ENCODE measurements at places on chromosomes 3 and 15. TPM values are rescaled to one million over a fixed set of nuclear protein-coding genes. Genes with fewer than 3 reads are reported as not detected.
A peak's percentile ranks its signal among the peaks of the same experiment; 100 is the strongest.

GOLGA8T gene
- 0.49 TPM for total RNA-seq

DNA sequence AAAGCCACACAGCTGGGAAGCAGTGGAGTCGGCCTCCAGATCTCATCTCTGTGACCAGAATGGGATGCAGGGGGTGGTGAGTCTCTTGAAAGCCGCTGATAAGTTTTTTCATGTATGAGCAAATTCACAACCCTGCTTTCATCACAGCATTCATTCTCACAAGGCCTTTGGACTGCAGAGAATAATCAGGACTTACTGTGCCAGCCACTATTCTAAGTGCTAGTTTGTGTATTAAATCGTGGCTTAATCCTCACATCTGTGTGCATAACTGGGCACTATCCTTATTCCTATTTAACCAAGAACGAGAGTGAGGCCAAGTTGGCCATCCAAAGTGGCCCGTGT, 64.2 kb upstream of the POLG start:
- H3K4me1 ChIP-seq: no peaks in the 10 kb centered on the region
- H3K4me3 ChIP-seq: no peak overlapping the region
- DNase-seq: no peak
- H3K36me3 ChIP-seq: no peaks in the 10 kb centered on the region
- H3K27ac ChIP-seq: no peak overlapping the region

DNA sequence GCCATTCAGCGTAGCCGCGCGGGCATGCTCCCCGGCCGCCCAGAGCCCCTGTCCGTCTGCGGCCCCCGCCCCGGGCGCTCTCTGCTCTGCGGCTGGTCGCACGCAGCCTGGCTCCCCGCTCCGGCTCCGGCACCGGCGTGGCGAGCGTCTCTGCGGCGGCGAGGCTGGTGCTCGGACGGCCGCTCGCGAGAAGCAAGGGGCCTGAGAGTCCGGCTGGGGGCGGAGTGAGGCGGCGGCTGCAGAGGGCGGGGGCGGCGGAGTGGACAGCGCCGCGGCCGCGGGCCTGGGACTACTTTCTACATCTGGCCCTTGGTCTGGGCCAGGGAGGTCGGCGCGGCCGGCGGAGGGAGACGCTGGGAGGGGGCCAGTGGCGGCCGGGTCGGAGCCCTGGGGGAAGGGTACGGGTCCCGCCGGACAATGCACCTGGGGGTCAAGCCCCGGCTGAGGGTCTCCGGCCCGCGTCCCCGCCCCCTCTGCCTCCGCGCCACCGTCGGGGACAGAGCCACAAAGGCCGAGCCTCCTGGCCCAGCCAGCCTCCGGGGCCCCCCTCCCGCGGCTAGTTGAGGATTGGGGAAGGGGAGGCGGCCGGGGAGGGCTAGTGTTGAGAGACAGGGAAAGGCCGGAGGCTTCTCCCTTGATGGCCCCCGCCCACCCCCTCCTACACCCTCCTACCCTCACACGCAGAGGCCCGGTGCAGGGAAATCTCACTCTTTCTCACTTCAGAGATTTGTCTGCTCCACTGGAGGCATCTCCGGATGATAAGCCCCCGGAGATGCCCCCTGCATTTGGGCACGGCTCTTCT, at the start of gene PRTG:
TSS of gene PRTG (minus strand) at position 226 of the 802 bp plus-strand sequence. CDS start at position 5, 221 bp downstream.
- H3K4me3 ChIP-seq: peak within 1 kb of the TSS; percentile 45
- peaks cover 40% of the 10 kb centered on the region for H3K4me1 ChIP-seq
- H3K27ac ChIP-seq: peak within 1 kb of the TSS; percentile 65
- peak; percentile 81 for DNase-seq

EPHB1 gene
- total RNA-seq: 16.4 TPM

DNA sequence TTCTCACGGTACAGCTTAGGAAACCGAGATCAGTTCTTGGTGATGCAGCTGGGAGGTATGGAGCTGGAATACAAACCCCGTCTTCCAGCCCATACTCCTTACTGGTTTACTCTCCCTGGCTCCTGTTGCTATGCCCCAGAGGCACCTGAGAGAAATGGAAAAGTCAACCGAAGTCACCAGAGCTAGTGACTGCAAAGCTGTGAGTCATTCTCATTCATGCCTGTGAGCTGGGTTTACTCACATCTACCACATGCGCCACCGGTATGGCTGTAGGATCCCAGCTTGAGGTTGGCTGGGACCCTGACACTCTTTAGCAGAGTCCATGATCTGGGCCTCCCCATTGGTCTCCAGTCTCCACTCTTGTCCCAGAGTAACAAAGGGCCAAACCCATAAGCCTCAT, 111.5 kb upstream of the ETV5 start:
- no peak overlapping the region for H3K4me3 ChIP-seq
- no peaks in the 10 kb centered on the region for H3K36me3 ChIP-seq
- no peak for DNase-seq

DNA sequence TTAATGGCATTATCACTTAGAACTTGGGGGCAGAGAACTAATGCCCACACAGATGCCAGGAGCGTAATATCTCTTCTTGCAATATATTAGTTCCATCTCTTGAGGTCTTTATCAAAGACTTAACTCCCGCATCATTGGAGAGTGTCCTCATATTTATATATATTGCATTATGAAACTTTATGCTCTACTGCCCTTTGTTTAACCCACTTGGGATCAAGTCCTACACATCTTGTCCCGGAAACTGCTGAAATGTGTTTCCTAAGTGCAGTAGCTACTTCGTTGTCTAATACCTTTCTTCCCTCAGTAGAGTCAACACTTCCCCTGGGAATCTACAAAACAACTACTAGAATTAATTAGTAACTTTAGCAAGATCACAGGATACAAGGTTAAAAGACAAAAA, 1029.2 kb downstream of the OTOL1 start:
- no peaks in the 10 kb centered on the region for H3K4me1 ChIP-seq
- H3K36me3 ChIP-seq: no peaks in the 10 kb centered on the region
- no peak for DNase-seq
- no peaks in the 10 kb centered on the region for H3K27me3 ChIP-seq

DNA sequence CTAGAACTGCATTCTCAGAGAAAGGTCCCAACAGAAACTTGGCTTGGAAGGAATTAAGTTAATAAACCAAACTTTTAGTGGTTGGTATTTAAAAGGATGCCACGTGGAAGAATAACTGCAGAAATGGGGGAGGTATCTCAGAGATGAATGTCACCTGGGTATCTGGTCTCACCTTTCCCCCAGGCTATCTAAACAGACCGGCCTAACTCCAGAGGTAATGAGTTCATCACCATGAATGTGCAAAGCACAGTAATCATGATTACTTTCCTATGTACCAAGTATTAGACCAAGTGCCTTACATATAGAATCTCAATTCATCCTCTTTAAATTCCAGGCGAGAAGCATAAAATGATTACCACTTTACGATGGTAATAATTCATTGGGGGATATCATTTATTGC, 80.8 kb downstream of the FBN1 start:
- no peak for DNase-seq
- no peak overlapping the region for H3K27ac ChIP-seq
- H3K4me3 ChIP-seq: no peak overlapping the region
- H3K4me1 ChIP-seq: no peaks in the 10 kb centered on the region

VGLL3 gene
- 24.0 TPM for total RNA-seq
